ENCODE measurements at places on chromosomes 6 and 20. TPM values are rescaled to one million over a fixed set of nuclear protein-coding genes. Genes with fewer than 3 reads are reported as not detected.

DNA sequence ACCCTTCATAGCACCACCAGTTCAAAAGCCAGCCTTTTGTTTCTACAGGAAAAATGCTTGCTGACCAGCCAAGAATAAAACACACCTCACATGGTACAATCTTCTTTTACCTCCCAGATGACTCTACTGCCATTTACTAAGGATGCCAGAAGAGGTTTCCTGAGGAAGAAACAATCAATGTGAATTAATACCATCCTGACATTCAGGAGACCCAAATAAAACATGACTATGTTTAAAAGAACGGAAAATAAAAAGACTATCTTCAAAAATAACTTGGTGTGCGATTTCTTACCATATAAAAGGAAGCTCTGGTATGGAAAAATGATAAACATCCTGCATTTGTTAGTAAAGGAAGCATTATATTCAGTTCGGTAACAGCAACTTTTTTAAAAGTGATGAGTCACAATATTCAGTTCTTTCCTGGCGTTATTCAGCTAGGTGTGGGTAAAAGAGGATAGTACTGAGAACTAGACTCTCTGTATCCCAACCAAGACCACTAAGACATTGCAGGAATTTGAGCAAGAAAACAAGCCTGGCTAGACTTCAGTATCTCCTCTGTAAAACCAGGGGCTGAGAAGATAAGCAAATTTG, 16.3 kb downstream of the COL21A1 start:
- H3K27me3 ChIP-seq: no peaks in the 10 kb centered on the region
- no peak overlapping the region for H3K27ac ChIP-seq
- H3K36me3 ChIP-seq: no peaks in the 10 kb centered on the region
- H3K4me3 ChIP-seq: no peak overlapping the region
- DNase-seq: no peak

DNA sequence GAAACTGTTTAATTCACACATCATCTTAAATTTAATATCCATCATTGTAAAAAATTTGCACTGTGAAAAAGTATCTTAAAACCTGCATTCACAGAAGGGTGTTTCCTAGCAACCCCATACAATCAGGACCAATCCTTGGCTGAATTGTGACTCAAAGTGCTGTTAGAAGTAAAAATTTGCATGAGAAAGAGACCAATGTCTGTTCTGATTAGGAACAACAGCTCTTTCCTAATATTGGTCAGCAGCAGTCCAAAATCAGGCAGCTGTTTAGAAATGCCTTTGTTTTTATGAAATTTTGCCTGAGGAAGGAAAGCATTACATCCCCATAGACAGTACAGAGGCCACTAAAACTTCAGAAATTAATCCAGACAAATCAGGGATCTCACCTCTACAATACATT, 987.0 kb downstream of the HACE1 start:
- H3K27ac ChIP-seq: no peak overlapping the region
- DNase-seq: no peak
- no peaks in the 10 kb centered on the region for H3K36me3 ChIP-seq
- H3K4me1 ChIP-seq: no peaks in the 10 kb centered on the region
- H3K27me3 ChIP-seq: no peaks in the 10 kb centered on the region

DNA sequence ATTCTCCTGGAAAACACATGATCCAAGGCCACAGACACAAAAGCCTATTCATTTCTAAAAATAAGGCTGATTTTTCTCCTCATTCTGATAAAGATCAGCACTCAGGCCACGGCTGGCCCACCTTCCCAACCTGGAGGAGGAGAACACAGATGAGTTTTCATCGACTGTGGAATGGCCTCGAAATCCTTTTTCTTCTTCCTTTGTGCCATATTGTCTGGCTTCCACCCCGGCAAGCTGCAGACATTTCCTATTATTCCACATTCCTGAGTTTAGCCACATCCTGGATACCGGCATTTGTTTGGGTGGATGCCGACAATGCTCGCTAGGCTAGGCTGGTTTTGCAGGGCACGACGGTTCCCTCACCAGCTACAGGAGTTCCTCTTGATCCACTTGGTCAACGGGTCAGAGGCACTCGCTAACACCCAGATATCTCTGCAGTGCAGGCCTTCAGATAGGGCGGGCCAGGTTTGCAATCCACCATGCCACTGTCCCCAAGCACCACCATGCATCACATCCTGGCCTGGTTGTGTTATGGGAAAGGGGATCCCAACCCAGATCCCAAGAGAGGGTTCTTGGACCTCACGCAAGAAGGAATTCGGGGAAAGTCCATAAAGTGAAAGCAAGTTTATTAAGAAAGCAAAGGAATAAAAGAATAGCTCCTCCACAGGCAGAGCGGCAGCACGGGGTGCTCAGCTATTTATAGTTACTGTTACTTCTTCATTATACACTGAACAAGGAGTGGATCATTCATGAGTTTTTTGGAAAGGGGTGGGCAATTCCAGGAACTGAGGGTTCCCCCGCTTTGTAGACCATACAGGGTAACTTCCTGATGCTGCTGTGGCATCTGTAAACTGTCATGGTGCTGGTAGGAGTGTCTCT, 4.2 kb upstream of the CTSZ start:
- H3K36me3 ChIP-seq: no peaks in the 10 kb centered on the region
- H3K27me3 ChIP-seq: no peaks in the 10 kb centered on the region
- peak overlapping the region; percentile 45 for H3K4me3 ChIP-seq
- peak; percentile 79 for DNase-seq
- peaks cover 9% of the 10 kb centered on the region for H3K4me1 ChIP-seq

- no peak overlapping the region for H3K4me3 ChIP-seq
- no peak overlapping the region for H3K27ac ChIP-seq
- H3K27me3 ChIP-seq: no peaks in the 10 kb centered on the region
- H3K4me1 ChIP-seq: no peaks in the 10 kb centered on the region
Measured at GRCh38 chr6:112827793-112828192, 480.7 kb downstream of the RFPL4B start.

TMC2 gene
- 0.15 TPM for total RNA-seq

ADIG gene
- total RNA-seq: not detected

HMGCLL1 gene
- 6.9 TPM for total RNA-seq

Data from breast epithelium (tissue), 4 donors.